ENCODE measurements at places on chromosomes 3 and 15.

DNA sequence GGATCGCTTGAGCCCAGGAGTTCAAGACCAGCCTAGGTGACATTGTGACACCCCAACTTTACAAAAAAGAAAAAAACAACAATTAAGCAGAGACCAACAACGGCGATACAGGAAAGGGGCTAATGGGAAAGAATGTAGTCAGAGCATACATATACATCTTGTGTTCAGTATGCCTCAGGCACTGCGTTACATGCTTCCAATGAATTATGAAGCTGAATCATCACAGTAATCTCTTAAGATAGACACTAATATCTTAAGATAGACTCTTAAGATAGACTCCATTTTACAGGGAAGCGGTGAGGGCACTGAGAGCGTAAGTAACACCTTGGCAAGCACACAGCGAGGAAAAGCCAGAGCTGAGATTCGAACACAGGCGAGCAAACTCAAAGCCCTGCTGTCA lies 6.1 kb upstream of the LDHAL6B start:
- no peak for DNase-seq

DNA sequence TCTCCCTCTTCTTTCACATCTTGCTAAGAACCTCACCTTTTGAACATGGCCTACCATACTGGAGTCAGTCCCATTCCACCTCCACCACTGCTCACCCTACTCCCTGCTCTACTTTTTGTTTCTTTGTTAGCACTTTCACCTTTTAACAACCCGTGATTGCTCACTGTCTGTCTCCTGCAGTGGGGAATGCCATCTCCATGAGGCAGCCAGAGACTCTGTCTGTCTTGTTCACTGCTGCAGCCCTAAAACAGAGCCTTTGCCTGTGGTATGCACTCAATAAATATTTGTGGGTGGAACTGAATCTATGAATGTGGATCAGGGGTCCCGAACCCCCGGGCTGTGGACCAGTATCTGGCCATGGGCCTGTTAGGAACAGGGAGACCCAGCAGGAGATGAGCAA lies 16.5 kb upstream of the TLE3 start:
- DNase-seq, result no peak

DNA sequence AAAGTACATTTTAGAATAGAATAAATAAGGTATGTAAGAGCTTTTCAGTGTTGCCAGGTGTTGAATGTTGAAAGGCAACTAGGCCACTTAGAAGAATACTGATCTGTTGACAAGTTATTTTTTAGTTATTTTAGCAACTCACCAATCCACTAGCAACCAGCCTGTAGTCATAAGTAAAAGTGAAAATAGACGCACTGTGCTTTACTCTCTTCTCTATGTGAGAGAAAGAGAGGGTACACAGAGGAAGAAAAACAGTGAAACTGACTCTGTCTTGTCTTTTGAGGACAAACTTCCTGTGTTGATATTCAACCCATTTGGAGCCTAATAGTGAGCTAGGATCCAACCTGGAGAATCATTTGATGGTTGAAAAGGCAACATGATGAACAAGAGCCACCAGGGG lies 327.1 kb upstream of the GOLIM4 start:
- DNase-seq, result no peak

DNA sequence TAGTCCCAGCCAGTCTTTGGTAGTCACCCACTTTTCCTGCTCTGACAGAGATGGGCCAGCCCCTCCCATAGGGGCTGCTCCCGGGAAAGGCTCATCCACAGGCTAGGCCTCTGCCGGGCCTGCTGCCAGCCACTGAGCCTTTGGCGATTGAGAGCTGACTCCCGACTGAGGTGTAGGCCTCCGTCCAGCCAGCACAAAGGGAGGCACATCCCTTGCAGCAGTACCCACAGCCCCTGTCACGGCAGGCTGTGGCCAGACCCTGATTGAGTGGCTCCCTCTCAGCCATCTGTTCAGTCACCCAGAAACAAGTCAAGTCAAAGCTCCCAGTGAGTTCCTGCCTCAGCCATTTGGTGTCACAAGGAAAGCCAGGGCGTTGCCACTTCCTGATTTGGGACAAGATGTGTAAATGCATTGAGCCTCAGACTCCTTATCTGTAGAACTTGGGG lies 6.2 kb upstream of the PAK6 start:
- DNase-seq, result no peak

DNA sequence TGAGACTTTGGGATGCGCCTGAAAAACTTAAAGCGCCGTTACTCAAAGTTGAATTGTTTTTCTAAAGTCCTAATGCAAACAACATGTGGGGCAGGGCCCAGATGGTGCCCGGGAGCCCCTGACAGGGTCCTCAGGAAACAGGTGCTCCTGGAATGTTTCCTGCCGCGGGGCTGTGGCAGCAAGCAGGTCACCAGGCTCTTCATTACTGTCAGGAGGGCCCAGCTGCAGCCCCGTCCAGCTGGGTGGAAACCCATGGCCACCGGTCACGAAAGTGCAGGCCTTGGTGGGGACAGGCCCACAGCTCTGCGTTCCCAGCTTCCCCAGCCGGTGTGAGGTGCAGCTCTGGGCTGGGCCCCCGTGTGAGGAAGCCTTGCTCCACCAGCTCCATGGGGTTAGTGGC lies 63.9 kb upstream of the GATA2 start:
- no peak for DNase-seq

GRCh38 chr15:24823473-24823872 lies 131.3 kb upstream of the SNRPN start:
- DNase-seq, result no peak
